8988T (cell line): ENCODE measurements at places on chromosomes 7 and 10.

DNA sequence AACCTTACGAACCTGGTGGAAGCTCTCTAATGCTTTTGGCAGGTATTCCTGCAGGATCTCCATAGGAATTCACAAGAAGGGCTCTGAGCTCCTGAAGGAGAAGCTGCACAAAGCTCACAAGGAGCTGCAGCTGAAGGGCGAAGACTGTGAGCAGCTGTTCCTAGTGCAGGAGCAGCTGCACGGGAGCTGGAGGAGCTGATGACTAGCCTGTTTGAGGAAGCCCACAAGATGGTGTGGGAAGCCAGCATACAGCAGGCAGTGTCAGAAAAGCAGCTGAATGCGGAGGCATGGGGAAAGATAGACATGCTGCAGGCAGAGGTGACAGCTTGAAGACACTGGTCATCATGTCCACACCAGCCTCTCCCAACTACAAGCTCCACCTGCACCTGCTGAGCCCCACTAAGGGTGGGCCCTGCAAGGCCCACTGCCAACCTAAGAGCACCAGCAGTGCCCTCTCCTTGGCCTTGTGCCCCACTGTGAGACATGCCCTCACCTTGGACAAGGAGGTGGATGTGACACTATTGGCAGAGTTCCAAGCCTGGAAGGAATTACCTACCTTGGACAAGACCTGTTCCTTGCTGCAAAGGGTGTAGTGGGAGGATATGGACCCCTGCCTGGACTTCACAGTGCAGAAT, 250.6 kb downstream of the BBS9 start:
- no peak for DNase-seq

GRCh38 chr7:11217848-11218565, 244.3 kb downstream of the PHF14 start:
- no peak for DNase-seq

DNA sequence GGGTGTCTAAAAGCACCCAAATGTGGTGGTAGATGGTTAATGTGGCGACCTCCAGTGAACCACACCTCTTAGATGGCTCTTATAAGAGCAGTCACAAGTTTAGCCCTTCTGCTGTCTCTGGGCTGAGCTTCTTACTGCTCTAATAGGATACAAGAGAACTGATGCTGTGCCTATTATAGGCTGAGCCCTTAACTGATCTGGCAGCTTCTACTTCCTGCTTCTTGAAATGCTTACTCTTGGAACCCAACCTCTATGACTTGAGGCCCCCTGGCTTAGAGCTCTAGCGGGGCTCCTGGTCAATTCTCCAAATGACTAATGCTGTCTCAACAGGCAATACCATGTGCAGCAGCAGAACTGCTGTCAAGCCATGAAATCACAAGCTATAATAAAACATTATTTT, 35.0 kb upstream of the LSM8 start:
- no peak for DNase-seq

- DNase-seq = no peak
Observed at GRCh38 chr10:13830385-13830784, 243.6 kb downstream of the PRPF18 start.

- DNase-seq = no peak
Observed at GRCh38 chr7:135420786-135421185, 89.1 kb downstream of the CNOT4 start.

DNA sequence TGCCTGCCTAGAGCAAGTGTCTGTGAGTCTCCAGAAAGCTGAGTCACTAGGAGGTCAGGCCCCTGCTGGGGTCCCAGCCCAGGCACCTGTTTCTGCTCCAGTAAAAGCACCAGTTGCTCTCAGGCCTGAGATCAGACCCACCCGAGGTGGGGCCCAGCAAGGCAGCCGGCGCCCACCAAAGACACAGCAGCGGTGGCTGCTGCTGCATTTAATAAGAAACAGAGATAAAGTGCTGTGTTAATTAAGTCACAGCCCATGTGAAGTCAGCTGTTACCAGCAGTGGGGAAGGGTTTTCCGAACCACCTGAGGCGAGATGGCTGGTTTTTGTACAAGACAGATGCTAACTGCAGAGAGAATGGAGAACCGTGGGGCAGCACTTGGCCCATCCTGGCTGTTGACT, 12.1 kb upstream of the LRRC18 start:
- no peak for DNase-seq

DNA sequence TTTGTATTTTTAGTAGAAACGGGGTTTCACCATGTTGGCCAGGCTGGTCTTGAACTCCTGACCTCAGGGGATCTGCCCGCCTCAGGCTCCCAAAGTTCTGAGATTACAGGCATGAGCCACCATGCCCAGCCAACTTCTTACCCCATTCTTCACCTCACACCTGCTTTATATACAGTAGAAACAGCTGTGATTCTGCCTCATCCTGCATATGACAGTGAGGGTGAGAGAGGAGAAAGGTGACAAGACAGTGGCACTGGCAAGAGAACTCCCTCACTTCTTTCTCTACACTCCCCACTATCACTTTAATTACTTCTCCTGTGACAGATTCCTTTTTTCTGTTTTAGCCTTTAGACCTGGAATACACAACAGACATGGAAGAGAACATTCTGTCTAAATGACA, 61.8 kb upstream of the CAPZA2 start:
- no peak for DNase-seq

DNA sequence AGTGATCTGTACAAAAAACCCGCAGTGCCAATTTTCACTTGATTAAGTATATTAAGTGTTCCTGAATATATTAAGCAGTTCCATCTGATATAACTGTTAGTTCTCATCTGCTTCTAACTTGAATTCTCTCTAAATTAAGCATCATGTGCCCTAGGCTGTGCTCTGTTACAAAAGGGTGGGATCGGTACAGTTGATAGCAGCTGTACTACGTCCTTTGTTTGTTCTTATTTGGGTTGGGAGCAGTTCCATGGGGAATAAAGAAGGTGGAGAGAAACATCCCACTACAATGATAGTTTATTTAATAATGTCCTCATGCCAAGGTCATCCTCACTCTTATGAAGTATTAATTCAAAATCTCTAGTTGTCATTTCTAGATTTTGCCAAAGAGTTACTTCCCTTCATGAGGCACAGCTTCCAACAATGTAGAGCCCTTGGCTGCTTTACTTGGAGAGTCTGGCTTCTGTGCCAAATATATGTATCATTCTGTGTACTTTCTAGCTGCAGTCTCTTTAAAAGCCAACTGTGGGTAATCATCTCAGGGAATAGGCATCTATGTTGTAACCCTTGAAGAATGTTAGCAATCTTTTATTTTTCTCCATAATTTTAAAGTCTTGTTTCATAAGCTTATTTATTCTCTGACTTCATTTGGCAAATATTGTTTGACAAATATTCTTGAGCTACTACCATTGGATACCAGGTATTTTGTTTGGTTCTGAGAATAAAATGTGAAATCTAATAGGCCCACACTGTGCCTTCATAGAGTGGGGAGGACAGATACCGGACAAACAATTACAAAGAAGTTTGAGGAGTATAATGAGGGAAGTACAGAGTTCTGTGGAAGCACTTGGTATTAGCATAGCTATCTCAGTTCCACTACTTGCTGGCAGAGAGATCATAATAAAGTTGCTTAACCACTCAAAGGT, 22.4 kb upstream of the AHR start:
- no peak for DNase-seq

DNA sequence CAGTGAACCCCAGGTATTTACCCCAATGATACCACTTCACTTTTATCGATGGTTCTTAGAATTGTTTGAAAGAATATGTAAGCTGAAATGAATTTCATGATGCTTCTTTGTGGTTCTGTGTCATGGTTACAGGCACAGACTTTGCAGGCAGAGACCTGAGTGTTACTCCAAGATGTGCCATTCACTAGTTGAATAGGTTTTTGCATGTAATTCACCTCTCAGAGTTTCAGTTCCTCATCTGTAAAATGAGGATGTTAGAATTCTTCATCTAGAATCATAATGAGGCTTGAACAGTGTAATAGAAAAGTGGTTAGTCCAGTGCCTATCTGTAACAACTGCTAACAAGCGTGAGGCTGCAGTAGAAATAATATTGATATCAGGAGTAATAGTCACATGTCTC, 54.6 kb downstream of the VSTM2A start:
- DNase-seq = no peak

DNA sequence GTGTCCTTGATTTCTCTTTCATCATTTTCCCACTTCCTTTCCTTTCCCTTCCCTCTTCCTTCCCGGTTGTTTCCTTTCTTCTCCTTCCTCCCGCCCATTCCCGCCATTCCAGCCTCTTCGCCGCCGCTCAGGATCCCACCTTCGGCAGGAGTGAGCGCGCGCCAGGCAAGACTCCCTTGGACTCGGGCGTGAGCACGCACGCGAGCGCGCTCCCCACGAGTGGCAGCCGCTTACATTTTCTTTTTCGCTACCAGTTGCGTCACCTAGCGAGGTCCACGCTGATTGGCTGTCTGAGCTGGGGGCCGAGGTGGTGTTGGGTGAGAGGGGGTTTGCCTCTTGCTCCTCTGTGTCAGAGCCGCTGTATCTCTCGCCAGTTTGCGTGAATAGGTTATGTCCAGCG, 11.8 kb downstream of the ZAN start:
- DNase-seq = no peak

DNA sequence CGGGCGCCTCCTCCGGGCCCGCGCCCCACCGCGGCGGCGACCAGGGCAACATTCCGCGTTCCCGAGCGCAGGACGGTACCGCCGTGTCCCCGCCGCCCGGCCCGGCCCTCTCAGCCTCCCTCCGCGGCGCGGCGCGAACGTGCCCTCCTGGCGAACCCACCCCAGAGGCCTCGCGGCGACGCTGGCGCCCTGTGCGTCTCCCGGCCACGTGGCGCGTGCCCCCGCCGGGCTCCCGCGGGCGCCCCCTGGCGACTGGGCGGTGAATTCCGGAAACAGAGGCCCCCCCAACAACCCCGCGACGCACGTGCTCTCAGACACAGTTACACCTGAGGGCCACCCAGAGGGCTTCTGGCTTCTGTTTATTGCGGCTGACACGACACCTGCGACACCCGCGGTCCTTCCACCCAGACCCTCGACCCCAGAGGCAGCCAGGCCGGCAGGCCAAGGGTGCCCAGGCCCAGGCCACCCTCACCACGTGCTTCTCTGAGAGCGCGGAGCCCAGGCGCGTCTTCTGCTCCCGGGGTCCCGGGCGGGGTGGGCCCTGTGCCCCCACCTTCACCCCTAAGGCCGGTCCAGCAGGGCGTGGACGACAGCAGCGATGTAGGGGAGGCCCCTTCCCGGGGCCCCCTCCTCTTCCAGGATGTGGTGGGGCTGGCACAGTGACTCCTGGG, at the start of gene SAP25:
Gene SAP25 (minus strand): TSS at position 210 of the 671 bp plus-strand sequence. CDS start 158 bp downstream, at position 52.
- no peak for DNase-seq

DNA sequence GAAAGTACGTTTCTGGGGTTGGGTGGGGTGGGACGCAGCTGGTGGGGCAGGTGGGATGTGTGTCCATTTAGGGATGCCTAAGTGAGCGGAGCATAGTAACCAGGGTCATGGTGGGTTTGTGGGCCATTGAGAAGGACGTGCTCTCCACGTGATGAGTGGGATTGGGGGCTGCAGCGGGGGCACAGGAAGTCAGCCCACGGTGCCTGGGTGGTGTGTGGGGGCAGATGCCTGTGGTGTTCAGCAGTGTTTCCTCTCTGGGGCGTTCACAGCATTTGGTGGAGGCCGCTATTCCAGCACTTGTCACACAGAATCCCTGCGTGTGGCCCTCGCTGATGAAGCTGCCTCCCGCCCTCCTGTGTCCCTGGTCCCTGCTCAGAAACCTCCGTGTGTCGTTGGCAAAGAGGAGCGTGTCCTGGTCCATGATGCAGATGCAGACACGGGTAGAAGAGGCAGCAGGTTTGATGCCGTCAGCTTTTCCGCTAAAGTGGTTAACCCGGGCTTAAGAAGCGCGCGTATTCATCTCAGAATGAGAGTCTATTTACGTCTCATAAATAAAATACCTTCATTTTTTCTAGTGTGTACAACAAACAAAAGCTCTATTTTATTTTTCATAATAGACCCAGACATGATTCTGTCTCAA, 274.2 kb downstream of the ADARB2 start:
- DNase-seq = no peak

GRCh38 chr10:122127943-122128342, 139.0 kb downstream of the TACC2 start:
- DNase-seq = no peak

- no peak for DNase-seq
Observed at GRCh38 chr7:89623018-89623672, 531.1 kb upstream of the STEAP1 start.

GRCh38 chr10:97553575-97554031, 19.0 kb upstream of the ANKRD2 start:
- DNase-seq = no peak

DNA sequence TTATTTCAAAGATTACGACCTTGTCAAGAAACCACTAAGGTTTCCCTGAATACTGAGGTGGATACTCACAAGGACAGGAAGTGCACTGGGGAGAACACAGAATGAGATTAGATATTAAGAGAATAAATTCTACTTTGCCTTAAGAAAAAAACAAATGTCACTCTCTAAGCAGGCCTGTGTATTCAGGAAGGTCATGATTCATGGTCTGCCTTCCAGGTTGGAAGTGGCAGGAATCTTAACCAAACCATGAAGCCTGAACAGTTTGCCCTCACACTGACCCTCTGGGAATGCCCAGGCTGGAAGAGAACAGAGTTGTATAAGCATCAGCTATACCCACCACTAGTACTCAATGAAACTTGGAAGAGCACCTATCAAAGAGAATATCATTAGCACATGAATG, 227.6 kb downstream of the DGKI start:
- no peak for DNase-seq

- no peak for DNase-seq
Observed at GRCh38 chr7:51261950-51262795, 54.4 kb downstream of the COBL start.

- no peak for DNase-seq
Observed at GRCh38 chr10:58773944-58774343, 261.3 kb downstream of the BICC1 start.

DNA sequence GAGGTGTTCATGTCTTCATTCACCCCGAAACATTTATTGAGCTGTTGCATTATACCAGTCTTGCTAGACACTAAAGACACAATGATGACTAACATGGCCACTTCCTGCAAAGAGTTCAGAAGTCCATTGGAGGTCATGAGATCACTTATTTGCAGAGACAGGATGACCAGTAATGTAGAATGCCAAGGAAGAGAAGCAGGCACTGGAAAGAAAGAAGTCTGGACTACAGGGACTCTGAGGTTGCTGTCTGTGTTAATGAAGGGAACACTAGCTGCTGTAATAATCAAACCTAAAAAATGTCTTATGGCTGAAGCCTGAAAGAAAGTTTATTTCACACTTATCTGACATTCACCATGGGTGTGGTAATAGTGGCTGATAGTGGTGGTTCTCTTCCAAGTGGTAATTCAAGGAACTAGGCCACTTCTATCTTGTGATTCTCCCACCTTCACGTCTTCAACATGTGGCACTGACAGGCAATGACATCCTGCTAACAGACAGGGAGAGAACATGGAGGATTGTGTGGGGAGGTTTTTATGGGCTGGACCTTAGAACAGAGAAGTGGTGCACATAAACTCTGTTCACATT, 89.2 kb upstream of the MKLN1 start:
- DNase-seq = no peak

DNA sequence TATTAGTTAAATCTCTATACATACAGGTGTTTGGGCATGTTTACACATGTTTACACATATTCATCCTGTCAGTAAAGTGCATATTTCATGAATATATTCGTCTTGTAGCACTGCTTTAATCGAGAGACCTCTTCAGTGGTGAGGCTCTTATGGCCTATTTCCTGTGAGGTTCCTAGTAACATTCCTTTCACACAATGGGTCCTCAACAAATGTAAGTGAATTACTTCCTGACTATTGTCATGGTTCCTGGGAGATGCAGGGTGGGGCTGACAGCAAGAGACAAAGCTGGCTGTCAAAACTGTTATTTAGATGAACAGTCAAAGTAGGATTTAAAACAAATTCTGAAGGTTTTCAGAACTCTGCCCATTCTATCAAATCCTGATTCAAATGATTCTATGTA, 12.4 kb upstream of the SEMA3A start:
- DNase-seq = no peak
